GM04503 (cell line): ENCODE measurements at places on chromosomes 3 and 15.

GRCh38 chr3:83601704-83602103 lies 1357.1 kb upstream of the CADM2 start:
- no peak for DNase-seq

DNA sequence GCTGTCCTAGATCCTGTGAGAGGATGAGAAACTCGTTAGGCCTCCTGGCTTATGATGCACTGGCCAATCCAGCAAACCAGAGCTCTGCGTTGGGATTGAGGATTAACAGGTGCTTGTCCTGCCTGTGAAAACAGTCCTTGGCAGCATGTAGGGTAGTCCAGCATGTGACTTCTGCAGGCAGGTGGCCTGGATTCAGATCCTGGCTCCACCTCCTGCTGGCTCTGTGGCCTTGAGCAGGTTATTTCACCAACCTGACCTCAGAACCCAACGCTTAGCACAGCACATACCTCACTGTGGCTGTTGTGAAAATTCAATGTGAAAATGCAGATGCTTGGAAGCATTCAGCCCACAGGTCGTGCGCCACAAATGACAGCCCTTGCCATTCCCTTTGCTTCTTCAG lies 33.6 kb downstream of the PLA2G4D start:
- no peak for DNase-seq

DNA sequence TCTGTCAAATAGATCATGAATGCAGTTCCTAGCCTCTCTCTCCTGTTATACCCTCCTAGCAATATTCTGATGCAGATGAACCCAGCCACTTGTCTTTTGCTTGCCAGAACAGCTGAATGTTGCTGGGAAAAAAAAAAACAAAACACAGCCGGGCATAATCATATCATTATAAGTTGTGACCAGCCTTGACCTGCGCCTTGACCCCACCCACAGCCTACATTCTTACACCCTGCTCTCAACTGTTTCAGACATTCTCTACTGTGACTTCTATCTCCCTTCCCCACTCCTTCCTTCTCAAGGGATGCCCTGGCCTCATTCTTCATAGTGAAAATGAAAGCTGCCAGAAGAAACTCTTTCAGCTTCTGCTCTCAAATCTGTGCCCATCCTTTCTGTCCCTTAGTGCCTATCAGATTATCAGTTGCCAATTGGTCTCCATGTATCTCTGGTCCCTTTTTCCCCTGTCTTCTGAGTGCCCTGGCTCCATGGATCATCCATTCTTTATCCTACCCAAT lies 389.1 kb upstream of the TPRG1 start:
- DNase-seq = no peak

DNA sequence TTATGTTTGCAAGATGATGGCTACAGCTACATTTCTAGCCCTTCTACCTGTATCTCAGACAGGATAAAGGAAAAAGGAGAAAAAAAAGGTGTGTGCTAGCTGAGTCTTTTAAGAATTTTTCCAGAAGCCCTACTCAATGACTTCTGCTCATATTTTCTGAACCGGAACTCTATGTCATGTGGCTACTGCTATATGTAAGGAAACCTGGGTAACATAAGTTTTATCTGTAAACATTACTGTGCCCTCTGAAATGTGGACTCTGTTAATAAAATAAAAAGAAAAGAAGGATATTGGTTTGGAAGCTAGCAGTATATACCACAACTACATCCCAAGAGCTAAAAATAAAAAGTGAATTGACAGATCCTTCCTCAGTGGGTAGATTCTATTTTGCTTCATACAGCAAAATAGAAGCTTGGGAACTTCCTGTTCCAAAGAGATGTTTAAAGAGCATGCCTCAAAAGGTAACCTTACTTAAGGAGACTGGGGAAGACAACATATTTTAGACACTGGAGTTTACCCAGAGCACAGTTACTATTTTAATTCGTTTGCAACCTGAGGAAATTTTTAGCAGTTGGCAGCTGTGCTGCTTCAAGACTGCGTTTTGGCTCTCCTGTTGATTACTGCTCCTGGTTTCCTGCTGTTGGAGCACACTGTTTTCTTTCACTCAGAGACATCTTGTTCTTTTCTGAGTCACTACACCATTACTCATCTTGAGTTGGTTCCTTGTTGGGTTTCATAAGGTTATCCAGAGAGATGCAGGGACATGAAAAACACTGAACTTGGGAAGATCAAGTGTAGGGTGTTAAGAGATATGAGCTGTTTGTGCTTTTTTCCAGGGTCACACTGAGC lies 280.7 kb downstream of the NFKBIZ start:
- DNase-seq = peak; percentile 39

- no peak for DNase-seq
Measured at GRCh38 chr3:171453180-171453886, 6.9 kb downstream of the TNIK start.

- DNase-seq = no peak
Measured at GRCh38 chr3:12194669-12195161, 36.0 kb upstream of the TIMP4 start.

- no peak for DNase-seq
Measured at GRCh38 chr15:60423537-60423936, 25.8 kb upstream of the ANXA2 start.

DNA sequence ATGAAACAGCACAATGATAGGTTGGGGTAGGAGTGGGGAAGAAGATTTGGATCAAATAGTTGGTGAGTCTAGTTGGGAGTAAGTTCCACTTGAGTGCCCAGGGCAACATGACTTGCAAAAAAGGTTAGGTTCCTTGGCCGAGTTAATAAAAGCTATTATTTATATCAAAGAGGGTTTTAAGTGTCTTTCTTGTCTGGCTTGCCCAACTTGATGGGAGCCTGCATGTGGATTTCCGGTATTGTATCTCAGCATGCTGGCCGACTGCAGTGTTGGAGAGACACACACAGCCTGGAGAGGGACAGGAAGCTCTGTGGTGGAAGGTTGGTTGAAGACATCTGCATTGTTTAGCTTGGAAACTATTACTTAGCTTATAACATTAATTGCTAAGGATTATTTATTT lies 449.5 kb upstream of the TBL1XR1 start:
- DNase-seq = no peak

GRCh38 chr3:161305095-161305991 lies 66.0 kb downstream of the SPTSSB start:
- no peak for DNase-seq

GRCh38 chr15:52765785-52766184 lies 24.4 kb downstream of the ONECUT1 start:
- no peak for DNase-seq

- DNase-seq = no peak
Measured at GRCh38 chr3:194220901-194221326, 85.0 kb downstream of the HES1 start.

GRCh38 chr3:124854009-124854408 lies 33.2 kb downstream of the ITGB5 start:
- DNase-seq = no peak

GRCh38 chr3:45573591-45573990 lies 21.0 kb upstream of the LIMD1 start:
- DNase-seq = no peak

DNA sequence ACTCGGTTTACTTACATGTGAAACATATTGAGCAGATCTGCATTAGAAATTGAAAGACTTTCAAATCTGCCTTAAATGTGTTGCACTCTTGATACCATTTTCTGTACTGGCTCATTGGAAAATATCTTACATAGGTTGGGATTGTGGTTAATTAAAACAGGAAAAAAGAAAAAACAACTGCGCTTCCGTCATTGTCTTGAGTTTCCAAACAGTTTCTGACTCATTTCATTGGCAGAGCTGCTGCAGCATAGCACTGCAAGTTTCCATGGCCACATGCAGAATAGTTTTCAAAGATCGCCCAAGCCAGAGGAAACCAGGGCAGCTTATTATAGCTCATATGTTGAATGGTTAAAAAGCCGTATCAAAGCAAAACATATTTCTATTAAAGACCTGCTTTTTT lies 446.6 kb upstream of the BCHE start:
- DNase-seq = peak; percentile 7

DNA sequence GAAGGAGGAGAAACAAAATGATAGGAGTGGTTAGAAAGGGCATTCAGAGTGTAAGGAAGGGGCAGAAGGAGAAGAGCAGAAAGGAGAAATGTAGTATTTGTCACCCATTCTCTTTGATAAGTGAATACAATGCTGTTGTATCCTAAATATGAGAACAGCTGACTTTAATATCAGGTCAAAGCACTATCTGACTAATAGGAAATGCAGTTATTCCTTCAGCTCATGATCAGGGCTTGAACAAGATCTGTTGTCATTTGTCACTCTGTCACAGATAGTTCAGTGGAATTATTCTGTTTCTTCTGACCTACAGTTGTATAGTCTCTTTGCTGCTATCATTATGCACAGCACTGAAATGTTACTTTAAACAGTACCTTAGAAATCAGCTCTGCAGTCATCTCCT lies 149.4 kb downstream of the FRMD5 start:
- no peak for DNase-seq

DNA sequence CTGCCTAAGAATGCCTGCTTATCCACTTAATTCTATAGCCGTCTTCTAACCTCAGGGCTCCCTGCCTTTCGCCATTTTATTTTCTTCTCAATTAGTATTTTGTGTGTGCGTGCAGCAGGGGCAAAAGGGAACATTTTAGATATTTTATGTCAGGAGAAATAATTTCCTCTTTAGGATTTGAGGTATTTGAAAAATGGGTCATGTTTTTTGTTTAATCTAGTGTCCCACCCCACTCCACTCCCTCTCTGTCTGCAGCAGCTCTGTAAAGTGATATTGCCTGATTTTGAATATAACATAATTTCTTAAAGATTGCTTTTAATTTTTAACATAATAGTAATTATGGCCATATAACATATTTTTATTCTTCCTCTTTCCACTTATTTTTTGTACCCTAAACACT lies 593.2 kb upstream of the DPPA4 start:
- DNase-seq = no peak

GRCh38 chr3:35422101-35422500 lies 217.2 kb upstream of the ARPP21 start:
- no peak for DNase-seq

DNA sequence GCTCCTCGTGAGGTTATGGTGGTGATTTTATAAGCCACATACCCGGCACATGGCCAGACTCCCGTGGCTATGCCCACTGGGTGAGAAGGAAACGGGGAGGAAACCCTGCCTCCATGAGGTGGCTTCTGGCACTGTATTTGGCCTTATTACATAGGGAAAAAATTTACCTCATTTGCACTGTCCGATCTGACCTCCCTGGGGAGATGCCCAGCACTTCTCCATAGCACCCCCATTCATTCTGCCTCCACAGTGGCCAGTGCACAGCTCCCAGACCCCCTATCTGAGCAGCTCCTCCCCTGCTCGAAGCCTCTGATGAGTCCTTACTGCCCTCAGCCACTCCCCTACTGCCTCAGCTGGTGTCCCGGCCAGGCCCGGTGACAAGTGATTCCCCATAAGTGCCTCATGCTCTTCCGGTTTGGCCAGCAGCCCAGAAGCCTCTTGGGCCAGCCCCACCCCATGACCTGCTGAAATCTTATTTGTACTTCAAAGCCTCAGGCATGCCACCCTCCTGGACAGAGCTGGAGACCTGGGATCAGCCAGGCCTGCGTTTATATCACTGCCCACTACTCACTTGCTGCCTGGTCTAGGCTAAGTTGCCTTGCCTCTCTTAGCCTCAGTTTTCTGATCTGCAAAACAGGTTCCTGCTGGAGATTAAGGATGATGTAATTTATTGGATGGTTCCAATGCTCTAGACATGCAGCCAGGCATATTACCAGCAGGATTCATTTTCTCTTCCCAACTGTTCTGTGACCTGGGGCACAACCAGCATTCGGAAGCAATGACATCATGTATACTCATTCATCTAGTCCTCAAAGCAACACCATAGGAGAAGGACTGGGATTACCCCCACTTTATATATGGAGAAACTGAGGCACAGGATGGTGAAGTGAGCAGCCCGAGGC lies 30.6 kb upstream of the SLC6A6 start:
- DNase-seq = peak; percentile 25

GRCh38 chr3:33884701-33885100 lies 86.3 kb downstream of the PDCD6IP start:
- DNase-seq = no peak

GRCh38 chr15:69755551-69756310 lies 303.1 kb downstream of the RPLP1 start:
- DNase-seq = no peak

- no peak for DNase-seq
Measured at GRCh38 chr3:188207941-188208515, 54.1 kb downstream of the LPP start.

- no peak for DNase-seq
Measured at GRCh38 chr15:80703965-80704364, 8.9 kb downstream of the ABHD17C start.

DNA sequence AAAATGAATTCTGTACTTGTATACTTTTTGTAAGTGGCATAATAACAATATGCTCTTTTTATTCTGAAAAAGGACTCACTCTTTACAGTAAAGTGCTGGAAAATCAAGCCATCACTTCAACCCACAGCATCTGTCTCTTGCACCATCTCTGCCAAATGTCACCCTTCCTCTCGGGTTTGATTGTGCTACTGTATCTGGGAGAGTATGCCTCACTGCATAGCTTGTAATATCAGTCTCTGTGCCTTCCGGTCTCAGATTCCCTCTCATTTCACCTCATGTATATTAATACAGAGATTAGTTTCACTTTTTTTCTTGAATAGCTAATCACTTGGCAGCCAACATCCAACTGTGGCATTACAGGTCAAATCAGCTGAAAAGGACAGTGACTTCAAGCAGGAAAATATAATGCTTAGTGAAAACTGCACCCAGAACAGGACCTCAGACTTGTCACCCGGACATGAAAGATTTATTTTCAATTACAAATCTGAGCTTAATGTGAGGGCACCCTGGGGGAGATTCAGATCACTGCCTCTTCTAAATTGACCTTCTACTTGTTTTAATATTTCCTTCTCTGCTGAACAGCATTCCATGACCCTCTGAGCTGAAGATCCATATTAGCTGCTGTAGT lies 605.8 kb upstream of the NAALADL2 start:
- no peak for DNase-seq

DNA sequence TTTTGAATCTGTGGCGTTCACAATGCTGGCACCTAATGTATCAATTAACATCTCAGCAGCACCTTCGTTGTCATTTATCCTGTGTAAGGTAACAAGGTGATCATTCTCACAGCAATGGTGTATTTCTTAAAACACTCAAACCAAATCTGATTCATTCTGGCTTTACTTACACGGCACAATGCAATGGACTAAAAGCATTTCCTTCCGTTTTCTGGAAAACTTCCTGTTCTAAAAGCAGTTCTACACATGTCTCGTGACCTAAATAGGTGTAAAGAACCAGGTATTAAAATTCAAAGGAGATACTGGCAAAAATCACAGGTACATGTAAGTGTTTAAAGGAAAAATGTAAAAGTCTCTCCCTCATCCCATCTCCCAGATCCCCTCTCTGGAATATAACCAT lies 77.8 kb downstream of the BTD start:
- no peak for DNase-seq

DNA sequence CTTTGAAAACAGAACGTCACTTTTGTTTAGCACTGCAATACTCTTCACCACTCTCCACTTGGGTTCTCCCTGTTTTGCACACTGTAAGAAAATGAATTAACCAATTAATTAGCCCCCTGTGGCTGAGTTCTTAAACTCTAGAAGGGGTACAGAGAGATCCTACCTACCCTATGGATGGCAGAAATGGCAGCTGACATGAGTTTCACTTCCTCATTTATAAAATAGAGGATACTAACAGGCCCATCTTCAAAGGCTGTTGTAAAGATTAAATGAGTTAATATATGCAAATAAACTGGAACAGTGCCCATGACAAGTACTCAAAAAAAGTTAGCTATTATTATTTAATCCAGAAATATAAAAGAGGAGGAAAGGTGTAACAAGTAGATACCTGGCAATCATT lies 36.9 kb downstream of the SUCLG2 start:
- no peak for DNase-seq
